Femur (tissue), 1 donor: ENCODE measurements at places on chromosomes 5 and 9.

DNA sequence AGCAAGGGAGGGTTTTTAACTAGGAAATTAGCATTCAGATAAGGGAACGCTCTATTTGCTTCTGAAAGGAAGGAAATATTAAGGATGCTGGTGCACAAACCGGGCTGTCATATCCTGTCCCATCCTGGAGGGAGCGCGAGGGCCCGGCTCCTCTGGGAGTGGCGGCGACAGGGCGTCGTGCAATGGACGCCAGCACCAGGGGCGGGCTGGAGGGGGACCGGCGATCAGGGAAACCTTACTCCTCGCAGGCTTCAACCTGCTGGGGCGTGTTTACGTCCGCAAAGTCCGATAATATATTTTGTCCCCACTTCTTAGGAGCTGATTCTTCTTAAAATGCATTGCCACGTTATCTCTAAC, 197.1 kb upstream of the TBCA start:
- no peak for DNase-seq

- no peak for DNase-seq
These were observed 255.5 kb upstream of the SEMA6A start for GRCh38 chr5:116830079-116830478.

DNA sequence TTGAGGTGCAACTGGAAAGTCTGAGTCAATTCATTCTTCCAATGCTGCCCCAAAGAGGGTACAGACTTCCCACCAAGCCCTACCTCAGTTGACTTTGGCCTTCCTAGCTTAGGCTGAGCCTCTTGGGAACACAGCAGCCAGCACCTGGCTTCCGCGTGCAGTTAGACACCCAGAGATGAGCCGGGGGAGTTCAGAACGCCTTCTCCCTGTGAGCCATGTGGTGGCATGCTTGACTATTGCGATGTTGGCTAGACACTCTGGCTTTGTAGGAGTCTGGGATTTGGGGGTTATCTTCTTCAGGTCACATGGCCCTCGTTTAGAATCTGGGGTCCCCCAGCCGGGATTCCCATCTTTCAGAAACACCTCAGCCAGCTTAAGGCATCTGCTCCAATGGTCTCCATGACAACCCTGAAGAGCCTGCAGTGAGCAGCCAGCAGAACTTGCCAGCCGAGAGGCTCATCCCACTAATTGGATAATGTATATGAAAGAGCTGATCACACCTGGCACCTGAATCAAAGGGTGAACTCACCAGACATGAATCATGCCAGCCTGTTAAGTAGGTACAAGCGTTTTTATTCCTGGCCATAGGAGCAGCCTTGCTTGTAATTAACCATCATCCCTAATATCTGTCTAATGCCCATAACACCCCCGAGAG, 167.5 kb downstream of the SYK start:
- DNase-seq, result no peak

DNA sequence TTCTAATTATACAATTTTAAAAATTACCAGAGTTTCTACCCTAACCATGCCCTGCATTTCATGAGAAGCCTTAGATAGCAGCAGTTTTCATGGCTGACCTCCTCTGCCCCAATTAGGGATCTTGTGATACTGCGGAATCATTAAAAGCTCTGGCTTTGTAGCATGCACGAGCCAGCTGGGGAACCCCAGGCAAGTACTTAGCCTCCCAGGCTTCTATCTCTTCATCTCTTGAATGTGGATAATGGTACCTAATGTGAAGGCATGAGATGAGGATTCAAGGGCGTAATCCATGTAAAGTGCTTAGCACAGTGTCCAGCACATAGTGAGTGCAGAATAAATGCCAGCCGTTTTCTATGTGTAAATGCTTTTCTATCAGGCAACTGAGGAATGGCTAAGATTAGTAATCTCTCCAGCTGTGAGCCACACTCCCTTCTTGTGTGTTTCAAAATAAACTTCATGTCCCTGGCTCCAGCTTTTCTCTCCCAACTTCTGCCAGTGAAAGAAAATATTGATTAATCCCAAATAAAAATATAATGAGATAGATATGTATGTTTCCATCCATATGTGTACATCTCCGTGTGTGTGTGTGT, 88.4 kb downstream of the APBA1 start:
- DNase-seq, result no peak

GRCh38 chr5:83374547-83374946, 97.0 kb upstream of the VCAN start:
- peak; percentile 25 for DNase-seq

GRCh38 chr5:32190095-32190494, 16.0 kb upstream of the GOLPH3 start:
- peak; percentile 90 for DNase-seq

GRCh38 chr9:404234-404633, 189.6 kb downstream of the DOCK8 start:
- DNase-seq, result no peak

DNA sequence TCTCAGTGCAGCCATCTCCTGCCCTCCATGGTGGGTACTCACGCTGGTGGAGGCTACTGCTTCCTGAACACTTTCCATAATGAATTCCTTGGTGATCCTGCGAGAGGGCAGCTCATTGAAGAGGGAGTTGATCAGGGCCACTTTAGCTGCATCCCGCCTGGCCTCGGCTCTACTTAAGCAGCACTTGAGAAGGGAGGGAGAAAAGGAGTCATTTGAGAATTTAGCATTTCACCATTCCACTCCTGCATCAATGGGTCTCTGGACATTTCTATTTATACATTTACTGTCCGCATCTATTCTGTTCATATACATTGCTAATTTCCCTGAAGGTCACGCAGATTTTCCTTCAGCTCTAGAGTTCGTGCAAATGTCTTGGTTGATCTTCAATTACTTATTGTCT, 35.1 kb downstream of the LIX1 start:
- DNase-seq, result no peak

GRCh38 chr5:72605632-72606031, 98.4 kb upstream of the ZNF366 start:
- no peak for DNase-seq

- no peak for DNase-seq
These were observed 33.3 kb upstream of the RNF38 start for GRCh38 chr9:36433386-36433785.

- DNase-seq, result no peak
These were observed 14.1 kb upstream of the SEMA5A start for GRCh38 chr5:9559965-9560364.

DNA sequence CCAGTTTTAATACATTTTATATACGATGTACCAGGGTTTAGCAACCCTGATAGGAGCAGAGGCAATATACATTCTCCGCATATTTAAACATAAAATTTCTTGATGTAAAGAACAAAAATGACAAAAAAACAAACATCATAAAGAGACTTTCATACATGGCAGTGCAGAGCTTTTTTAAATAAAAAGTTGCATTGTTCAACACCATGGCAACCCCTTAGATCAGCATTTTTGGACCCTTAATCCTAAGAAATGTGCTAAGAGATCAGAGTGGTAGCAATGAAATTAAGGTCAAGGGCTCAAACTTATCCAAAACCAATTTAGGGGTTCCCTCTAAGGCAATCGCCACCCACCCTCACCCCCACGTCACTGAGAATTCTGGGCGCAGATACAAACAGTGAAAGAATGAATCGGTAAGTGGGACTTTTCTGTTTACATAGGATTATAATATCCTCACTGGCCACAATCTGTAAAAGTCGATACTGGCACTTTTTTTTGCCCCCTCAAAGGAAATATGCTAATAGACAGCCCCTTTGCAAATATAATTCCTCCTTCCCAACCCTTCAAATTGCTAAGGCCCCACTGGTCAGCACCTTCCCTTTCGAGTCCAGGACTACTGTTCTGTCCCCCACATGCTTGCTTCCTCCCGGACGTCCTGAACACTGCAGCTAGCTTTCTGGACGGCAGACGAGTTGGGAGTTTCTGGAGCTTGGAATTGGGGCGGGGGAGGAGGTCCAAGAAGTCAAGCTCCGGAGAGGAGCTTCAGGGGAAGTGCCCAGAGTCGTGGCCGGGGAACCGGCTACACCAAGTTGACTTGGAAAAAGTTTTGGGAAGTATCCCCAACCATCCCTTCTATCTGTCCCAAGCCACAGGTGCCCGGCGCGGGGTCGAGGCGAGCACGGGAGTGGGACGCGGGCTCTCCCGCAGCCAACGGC, 2.2 kb downstream of the GAS1 start:
- peak; percentile 36 for DNase-seq

- DNase-seq, result no peak
These were observed 67.9 kb upstream of the ZNF462 start for GRCh38 chr9:106795031-106795430.

GRCh38 chr5:102418531-102418930, 80.3 kb downstream of the SLCO6A1 start:
- DNase-seq, result no peak

DNA sequence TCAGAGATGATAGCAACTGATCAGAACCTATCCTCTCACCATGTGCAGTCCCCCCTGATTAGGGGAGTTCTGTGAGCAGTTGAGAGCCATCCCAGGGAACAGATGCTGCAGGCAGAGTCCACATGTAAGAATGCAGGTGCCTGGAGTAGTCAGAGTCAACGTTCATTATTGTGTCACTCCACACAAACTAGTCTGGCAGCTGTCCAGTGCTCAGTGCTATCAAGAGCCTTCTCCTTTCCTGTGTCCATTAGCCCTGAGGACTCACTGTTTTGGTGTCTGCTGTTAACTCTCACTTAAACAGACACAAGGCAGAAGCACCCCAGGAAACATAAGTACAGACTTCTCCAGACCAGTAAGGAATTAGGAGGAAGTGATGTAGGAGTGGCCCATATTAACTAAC, 2.5 kb downstream of the SH3TC2 start:
- DNase-seq, result no peak

DNA sequence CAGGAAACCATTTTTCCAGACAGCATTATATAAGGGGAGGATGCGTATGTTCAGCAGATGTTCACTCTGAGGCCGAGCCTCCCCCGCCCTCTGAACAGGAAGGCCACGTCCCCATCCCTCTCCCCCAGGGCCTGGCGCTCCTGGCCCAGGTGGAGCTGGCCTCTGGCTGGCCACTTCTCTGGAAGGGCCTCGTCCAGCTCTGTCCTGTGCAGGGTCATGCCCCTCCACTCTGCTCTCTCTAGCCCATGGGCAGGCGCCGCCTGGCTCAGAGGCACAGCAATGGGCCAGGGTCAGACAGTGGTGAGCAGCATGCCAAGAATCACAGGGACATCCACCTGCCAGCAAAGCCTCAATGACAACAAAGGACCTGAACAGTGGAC, 34.2 kb downstream of the ADAMTS2 start:
- DNase-seq, result no peak

DNA sequence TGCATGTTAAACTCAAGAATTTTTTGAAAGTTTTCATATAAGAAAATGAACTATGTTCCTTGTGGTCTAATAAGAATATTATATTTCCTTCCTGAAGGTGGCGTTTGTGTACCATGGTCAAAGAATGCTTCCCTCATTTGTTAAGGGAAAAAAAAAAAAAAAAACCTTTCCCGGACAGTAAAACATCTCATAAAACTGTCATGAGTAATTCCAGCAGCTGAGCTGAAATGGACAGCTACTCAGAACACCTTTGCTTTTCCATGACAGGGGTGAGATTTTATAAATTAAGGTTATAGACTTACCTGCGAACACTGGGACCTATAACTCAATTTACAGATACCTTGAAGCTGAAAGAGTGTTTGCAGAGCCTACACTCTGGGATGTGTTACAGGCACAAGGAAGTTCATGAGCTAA, 113.2 kb upstream of the RANBP3L start:
- no peak for DNase-seq

GRCh38 chr5:32461441-32462120, 17.0 kb upstream of the ZFR start:
- no peak for DNase-seq

- DNase-seq, result no peak
These were observed 240.6 kb upstream of the MAP3K1 start for GRCh38 chr5:56574778-56575177.

GRCh38 chr5:171595801-171596231, 176.4 kb downstream of the FGF18 start:
- no peak for DNase-seq

- DNase-seq, result no peak
These were observed 102.0 kb downstream of the RFK start for GRCh38 chr9:76292246-76292645.

- no peak for DNase-seq
These were observed 11.3 kb upstream of the TMEM141 start for GRCh38 chr9:136779808-136780207.

GRCh38 chr9:74277532-74277931, 219.6 kb upstream of the RORB start:
- DNase-seq, result no peak

- DNase-seq, result no peak
These were observed 8.5 kb downstream of the DIPK1B start for GRCh38 chr9:136720898-136721338.

- DNase-seq, result no peak
These were observed 786.5 kb downstream of the TAF11L14 start for GRCh38 chr5:18420711-18421110.

GRCh38 chr9:126880947-126881332, 20.5 kb downstream of the ZBTB34 start:
- no peak for DNase-seq

- DNase-seq, result peak; percentile 28
These were observed 1.4 kb downstream of the NRARP start for GRCh38 chr9:137300567-137301080.

DNA sequence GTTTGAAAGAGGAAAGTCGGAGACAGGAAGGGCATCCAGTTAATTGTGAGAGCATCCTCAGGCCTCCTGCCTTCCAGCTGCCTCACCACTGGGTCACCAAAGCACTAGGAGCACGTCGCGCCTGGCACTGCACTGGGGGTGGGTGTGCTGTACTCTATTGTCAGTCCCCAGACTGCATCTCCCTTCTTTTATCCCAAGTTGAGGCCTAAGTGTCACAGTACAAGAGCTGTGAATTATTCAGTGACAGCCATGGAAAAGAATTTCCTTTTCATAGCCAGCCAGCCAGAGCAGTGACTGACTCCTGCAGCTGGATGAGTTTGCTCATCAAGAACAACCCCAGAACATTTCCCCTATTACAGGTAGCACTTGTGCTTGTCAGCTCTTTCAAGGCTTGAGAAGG, 16.3 kb downstream of the CLTA start:
- DNase-seq, result no peak

DNA sequence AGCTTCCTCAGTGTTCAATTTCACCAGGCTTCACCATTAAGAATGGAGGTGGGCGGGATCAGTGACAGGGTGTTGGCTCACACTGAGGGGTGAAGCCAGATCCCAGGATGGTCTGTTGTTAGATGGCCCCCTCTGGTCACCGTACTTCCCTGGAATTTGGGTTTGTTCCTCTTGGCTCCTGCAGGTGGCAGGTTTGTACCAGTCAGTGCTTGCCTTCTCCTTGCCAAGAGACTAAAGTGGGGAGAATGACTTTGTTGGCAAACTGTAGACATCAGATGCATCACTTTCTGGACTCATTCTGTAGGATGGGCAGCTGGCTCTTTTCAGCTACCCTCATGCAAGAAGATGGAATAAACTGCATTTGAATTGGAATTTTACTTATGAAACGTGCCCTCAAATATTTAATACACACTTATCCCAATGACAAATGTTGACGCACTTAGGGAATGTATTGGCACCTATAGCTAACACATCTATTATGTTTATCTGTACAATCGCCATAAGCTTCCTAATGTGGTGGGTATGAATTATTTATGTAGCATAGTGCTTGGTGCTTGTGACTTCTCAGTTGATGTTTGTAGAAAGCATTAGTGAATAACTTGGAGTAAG, 31.4 kb upstream of the ANKRD55 start:
- DNase-seq, result no peak

- DNase-seq, result no peak
These were observed 25.3 kb downstream of the PHF2 start for GRCh38 chr9:93601666-93602065.

- no peak for DNase-seq
These were observed 63.0 kb upstream of the GNA14 start for GRCh38 chr9:77710965-77711648.

GRCh38 chr5:139301808-139302499, 8.4 kb downstream of the MATR3 start:
- DNase-seq, result no peak
